CD4-positive, alpha-beta T cell treated with Interleukin-12 subunit alpha and Interleukin-12 subunit beta, for 1 hour (primary cell): ENCODE measurements at places on chromosomes 7 and 10.

DNA sequence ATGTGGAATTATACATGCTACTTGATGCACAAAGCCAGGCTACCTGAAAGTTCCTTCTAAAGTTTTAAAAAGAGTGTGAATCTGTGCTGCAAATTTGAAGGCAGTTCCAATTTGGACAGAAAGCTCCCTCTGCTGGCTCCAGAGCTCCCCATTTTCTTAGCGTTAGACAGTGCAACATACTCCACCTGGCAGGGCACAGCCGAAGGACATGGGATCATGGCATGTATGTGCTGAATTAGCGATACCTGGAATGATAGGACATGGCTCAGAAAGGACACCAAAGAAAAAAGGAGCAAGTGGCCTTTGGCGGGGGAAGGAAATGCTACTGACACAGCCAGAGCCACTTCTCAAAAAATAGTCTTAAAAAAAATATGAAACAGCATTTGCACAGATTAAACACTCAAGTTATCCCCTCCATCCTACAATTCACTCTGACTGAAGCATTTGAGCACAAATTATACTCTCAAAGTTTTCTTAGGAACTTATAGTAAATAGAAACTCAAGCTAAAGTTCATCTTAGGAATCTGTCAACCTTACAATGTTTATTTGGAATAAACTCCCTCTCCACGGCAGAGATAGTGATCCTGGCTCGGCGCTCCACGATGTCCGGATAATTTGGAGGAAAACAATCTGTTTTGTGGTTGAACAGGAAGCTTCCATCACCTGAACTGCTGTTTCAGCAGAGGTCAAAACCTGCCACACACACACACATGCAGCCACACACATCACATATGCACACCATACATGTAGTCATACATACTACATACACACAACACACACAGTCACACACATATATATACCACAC is 80.0 kb downstream of the C7orf25 start:
- DNase-seq: no peak

DNA sequence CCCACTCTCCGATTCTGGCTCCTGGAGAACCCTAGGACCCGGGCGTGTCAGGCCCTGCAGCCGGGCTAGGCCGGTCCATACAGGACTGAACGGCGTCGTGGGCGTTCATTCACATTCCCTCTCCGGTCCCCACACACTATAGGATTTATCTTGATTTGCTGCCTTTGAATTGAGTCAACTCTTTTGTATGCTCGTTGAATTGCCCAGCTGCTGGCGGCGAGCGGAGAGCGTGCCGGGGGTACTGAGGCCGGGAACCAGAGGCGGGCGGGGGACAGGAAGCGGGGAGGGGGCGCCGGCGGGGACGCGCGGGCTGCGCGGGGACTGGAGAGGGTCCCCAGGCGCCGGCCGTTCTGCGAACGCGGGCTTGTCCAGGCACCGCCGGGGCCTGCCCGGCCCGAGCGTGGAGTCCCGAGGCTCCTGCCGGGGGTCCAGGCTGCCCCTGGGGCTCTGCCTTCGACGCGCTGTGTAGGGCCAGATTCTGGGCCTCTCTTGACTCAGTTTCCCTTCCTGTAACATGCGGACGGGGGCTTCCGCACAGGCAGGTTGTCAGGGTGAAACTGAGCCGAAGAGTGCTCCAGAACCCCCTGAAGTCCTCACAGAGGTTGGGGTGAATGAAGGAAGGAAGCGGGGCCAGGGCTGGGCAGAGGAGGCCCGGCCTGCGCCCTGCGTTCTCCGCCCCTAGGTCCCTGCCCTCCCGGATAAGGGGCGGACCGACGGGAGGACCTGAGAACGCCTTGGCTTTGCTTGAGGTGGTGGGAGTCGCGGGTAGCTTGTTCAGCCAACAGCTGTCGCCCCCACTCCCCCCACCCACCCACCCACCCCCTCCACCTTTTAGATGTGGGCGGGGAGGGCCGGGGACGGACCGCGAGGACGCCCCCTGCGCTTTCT is 769 bp upstream of the ELFN1 start:
- DNase-seq: no peak

DNA sequence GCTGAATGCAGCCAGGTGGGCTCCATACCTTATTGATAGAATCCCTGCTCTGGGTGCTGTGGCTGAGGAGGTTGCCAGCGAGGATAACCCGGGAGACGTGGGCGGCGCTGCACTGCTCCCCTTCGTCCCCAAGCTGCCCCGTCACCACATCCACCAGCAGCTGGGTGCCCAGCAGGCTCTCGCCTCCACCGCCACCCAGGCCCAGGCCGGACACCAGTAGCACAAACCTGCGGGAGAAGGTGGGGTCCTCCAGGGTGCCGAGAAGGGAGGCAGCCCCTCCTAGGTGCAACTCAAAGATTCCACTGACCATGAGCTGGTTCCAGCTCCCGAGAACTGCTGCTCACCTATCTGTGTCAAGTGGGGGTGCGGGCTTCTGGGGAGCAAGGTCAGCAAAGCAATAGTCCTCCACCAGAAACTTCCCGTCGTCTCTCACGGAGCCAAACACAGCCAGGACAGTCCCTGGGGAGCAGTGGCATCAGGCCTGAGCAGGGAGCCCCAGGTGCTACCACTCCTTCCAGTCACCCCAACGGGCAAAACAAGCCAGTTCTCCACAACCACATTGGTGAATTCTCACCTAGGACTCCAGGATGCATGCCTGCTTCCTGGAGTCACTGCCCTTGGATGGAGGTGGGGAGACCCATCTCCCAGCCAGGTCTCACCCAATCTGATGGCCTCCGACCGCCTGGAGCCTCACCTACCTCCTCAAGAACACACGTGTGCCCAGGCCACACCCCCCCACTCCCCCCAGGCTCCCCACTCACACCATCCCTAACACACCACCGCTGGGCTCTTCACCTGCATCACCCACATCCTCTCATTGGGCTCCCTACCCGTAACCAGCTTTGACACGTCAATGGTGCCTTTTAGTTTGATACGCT is 6.3 kb downstream of the POLD2 start:
- DNase-seq: no peak

GRCh38 chr10:10938676-10939075 is 79.0 kb upstream of the CELF2 start:
- no peak for DNase-seq

GRCh38 chr7:102864958-102865357 is 47.8 kb upstream of the LRRC17 start:
- DNase-seq: no peak

DNA sequence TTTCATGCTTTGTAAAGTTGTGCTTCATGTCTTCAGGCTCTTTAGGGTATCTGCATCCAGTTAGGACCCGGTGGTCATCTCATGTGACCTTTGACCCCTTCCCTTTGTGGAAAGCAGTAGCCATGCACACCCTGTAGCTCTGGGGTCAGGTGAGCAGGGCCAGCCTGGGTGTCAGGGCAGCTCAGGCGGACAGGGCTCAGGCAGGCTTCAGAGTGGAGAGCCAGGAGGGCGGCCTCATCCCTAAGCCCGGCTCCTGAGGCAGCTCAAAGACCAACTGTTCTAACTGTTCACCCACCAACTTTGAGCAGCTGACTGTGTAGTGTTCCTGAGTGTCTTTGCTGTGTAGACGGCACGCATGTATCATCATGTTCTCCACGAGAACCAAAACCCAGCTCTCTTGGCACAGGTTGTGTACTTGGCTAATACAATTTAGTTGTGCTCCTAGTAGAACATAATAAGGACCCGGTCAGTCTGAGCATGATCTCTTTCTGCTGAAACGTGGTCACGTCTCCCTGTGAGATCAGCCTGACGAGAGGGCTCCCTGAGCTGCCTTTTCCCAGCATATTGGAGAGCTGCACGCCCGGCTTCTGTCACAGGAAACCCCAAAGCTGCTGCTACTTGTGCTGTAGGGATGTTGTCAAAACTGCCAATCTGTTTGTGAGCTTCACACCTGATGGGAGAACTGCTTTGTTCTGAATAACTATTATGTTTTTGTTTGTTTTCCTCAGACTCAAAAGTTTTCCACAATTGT is 30.0 kb downstream of the EEPD1 start:
- DNase-seq: no peak

DNA sequence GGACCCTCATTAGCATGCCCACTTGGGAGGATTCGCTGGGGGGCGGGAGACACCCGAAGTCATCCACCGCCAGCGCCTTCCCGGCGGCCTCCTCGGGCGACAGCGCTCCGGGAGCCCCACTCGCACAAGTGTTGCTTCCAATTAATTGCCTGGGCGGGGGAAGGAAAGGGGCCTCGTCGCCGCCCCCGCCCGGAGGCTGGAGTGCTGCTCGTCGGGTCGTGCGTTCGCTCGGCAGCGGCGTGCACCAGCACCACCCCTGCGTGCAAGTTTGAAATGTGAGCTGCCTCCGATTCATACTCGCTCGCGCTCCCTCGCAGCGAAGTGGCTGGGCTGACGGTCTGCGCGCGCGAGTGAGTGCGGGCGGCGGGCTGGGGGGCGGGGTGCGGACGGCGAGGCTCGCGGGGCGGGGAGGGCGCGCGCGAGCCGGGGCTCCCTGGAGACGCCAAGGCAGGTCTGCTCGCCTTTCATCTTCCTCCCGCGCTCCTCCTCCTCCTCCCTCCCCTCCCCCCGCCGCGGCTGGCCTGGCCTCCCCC is 104.6 kb upstream of the PPIF start:
- peak; percentile 45 for DNase-seq

GRCh38 chr10:72080042-72080975 is 8.0 kb downstream of the SPOCK2 start:
- no peak for DNase-seq

DNA sequence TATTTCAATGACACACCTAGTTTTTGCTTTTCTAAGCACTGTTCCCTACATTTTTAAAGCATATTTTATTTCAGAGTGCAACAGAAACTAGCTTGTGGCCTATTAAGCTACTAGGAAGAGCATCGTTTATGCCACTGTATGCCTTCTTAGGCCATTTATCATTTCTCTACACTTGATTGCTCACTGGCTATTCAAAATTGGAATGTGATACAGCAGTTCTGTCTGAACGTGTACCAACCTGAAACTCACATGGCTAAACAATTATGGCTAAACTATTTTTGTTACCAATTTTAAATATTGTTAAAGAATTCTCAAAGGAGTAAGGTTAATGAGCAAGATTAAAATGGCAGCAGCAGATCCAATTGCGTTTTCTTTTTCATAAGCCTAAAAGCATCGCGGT is 105.2 kb downstream of the GSAP start:
- DNase-seq: no peak

- DNase-seq: no peak
Observed at GRCh38 chr10:129063877-129064276, 403.2 kb upstream of the MGMT start.

DNA sequence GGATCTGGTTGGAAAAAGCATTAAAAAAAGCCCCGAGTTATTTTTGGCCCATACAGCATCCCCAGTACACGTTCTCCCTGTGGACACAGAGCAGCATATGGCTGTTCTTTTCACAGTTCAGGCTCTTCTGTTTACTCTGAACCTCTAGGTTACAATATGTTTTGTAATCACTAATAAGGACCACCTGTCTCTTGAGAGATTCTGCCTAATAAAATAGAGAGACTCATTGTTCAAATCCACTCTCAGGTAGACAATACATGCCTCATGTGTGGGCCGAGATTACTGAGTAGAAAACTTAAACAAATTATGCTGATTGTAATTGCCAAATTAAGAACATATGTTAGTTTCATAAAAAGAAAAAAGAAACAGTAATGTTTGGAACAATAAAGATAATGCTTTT is 647.7 kb downstream of the GRM8 start:
- DNase-seq: no peak

DNA sequence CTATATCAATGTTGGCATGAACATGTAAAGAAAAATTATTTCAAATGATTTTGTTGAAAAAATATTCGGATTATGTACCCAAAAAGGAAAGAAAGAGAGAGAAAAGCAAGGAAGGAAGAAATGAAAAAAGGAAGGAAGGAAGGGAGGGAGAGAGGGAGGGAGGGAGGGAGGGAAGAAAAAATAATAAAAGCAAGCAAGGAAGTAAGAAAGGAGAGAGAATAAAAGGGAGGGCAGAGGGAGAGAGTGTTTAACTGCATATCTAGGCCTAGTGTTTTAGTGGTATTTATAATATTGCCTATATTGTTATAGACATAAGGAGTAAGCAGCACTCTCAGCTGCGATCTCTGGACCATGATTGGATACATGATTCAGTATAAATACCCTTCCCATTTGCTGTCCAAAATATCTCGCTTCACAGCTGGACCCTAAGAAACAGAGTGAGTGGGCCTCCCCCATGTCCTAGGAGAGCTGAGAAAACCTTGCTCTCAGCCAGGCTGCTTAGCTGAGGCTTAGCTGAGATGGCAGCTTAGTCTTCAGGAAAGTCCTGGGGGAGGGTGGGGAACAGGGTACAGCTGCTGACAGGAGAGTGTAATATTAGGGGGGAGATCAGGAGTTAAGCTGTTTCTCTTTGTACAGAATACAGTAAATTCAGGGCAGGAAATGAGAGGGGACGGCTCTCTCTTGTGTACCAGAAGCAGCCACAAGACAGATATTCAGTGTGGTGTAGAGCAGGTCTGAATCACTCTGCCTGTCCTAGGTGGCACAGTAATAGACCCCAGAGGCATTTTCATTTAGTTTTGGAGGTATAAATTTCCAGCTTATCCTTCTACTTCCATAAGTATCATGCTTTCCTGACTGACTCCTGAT is 66.8 kb upstream of the TARP start:
- peak; percentile 31 for DNase-seq

- DNase-seq: no peak
Observed at GRCh38 chr7:28005075-28005846, 175.3 kb downstream of the JAZF1 start.

- DNase-seq: no peak
Observed at GRCh38 chr7:121473645-121474300, 77.7 kb upstream of the FAM3C start.

- no peak for DNase-seq
Observed at GRCh38 chr10:85538601-85539000, 828.0 kb downstream of the GRID1 start.

- DNase-seq: no peak
Observed at GRCh38 chr10:15745751-15746150, 26.0 kb upstream of the ITGA8 start.

- DNase-seq: no peak
Observed at GRCh38 chr10:75651417-75651816, 220.0 kb downstream of the LRMDA start.

- no peak for DNase-seq
Observed at GRCh38 chr7:17719998-17720397, 220.3 kb downstream of the SNX13 start.
